Activated CD4-positive, alpha-beta T cell treated with anti-CD3 and anti-CD28 coated beads for 36 hours (primary cell): ENCODE measurements at places on chromosomes 1 and 21.
A peak's percentile ranks its signal among the peaks of the same experiment; 100 is the strongest.

- DNase-seq: no peak
These were observed 40.5 kb downstream of the TTC39A start for GRCh38 chr1:51289676-51290488.

- no peak for DNase-seq
These were observed at the start of gene OR2M7 for GRCh38 chr1:248324468-248324867. Gene OR2M7 (minus strand): TSS chr1:248324568. CDS start chr1:248324568, 0 bp downstream.

DNA sequence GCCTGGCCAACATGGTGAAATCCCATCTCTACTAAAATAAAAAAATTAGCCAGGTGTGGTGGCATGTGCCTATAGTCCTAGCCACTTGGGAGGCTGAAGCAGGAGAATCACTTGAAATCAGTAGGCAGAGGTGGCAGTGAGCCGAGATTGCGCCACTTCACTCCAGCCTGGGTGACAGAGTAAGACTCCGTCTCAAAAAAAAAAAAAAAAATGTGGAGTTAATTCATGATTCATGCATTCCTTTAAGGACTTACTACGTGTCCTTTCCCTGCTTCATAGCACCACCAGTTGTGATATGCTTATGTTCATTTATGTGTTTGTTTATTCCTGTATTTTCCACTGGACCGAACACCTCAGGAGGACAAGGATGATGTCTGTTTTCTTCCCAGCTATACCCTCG lies 12.7 kb upstream of the PRELP start:
- DNase-seq: no peak

DNA sequence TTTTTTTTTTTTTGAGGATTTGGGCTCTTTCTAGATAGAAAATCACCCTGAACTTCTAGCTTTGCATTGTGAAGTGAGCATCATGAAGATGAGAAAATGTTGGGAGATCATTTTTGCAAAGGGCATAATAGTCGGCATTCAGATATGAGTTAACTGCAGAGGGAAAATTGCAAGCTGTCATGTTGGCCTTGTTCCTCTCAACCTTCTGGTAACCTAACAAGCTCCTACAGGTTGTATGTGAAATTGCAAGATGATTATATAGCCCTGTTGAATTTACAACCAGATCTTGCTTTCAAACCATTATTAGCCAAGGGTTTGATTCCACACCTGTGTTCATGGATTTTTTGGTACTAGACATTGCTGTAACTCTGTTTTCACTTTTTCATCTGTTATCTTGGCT lies 2.2 kb downstream of the ELOA start:
- no peak for DNase-seq

- no peak for DNase-seq
These were observed 58.1 kb upstream of the IGSF5 start for GRCh38 chr21:39686646-39687468.

DNA sequence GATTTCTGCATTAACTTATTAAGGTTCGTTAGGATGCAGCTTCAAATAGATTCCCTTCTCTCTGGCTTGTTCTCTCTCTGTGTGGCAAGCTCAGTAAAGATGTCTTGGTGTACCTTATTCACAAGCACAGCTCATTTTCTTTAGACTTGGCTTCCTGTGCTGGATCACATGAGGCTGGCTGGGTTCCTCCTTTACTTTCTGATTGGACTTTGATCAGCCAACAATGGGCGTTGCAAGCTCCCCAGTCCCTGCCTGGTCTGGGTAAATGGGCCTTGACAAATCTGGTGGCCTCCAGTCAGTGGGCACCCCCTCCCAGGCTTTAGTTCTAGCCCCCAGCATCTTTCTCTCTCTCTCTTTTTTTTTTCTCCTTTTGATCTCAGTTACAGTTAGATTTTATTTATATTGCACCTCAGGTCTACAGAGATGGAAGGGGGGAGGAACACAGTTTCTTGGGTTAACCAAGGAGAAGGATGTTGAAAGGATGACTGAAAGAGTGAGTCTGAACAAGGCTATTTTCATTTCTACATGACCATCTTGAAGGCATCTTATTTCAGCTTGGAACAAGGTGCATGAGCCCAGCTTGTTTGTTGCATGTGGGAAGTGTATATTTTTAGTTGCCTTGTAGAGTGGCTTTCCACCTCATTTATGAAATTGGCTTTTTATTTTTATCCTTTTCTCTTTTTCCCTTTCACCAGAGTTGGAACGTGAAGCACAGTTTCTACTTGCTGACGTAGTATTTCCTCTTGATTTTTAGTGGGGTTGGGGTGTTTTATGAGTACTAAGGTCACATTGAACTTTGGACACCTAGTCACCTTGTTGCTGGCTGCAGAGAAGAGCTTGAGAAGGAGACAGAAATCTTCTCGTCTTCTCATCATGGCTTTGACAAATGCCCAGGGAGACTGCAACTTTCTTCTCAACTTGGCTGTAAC lies 77.1 kb downstream of the PBX1 start:
- DNase-seq: no peak

GRCh38 chr1:46793126-46793525 lies 5.7 kb upstream of the CYP4B1 start:
- no peak for DNase-seq

GRCh38 chr1:110281363-110282290 lies 57.5 kb upstream of the RBM15 start:
- DNase-seq: no peak

DNA sequence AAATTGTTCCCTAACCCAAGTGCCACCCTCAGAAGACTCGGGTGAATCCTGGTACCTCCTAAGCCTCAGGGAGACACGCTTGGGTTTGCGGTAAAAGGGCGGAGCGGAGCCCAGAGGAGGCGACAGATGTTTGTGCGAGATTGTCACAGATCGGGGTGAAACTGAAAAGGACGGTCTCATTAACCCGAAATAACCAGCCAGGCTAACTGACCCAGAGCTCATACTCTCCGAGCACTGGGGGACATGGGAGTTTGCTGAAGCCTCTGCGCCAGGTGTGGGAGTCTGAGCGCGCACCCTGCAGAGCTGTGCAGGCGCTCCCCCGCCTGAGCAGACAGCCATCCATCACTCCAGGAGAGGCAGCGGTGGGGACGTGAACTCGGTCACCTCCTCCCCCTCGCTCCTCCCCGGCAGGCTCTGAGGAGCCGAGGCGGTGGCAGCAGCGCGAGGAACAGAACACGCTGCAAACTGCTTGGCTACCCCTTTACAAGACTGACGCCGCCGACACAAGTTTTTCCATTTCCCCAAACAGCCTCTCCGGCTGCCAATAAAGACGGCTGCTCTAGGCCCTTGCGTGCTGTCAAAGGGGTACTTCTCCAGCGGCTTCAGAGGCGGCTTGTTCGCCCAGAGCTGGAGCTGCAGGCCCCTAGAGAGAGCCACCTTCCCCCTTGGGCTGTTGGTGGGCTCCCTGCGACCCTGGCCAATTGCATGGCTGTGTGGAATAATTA lies 43.5 kb downstream of the RRAGC start:
- DNase-seq: peak; percentile 56

DNA sequence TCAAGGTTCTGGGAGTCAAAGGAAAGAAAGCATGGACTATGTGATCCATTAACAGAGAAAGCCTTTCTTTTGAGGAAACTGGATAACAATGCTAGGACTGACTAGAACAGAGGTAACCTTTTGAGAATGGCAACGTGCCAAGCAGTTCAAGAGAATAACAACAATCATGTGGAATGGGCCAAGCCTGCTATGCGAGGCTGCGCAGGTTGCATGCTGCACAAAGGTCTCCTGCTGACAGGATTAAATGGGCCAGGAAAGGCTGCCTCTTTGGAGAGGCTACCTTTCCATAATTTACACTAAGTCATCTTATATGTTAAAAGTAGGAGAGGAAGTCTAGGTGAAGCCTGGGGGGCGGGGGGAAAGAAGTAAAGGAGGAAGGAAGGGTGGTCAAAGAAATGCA lies 5.8 kb downstream of the PCNX2 start:
- no peak for DNase-seq

DNA sequence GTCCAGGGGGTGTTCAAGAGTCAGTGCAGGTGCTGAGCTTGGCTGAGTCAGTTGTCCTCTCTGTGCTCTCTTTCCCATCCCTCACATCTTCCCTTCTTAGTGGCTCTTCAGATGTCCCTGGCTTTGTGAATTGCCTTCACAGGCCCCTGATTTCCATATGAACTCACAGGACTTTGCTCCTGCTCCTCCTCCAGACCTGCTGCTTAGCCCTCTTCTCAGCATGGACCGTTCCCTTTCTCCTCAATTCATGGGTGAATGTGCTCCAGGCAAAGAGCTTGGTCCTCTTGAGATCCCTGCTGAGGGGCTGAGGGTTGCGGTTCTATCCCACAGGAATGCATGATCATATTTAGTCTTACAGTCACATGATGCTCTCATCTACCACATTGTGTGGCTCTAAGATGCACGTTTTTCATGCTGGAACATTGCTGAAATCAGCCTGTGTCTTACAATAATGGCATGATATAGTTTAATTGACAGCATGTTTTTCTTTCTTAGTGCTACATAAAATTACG lies 30.5 kb downstream of the CACNA1E start:
- DNase-seq: no peak

- DNase-seq: peak; percentile 78
These were observed 165.9 kb downstream of the SDCCAG8 start for GRCh38 chr1:243421784-243422183.

- no peak for DNase-seq
These were observed 289.8 kb upstream of the PLXNA2 start for GRCh38 chr1:208533746-208534598.

DNA sequence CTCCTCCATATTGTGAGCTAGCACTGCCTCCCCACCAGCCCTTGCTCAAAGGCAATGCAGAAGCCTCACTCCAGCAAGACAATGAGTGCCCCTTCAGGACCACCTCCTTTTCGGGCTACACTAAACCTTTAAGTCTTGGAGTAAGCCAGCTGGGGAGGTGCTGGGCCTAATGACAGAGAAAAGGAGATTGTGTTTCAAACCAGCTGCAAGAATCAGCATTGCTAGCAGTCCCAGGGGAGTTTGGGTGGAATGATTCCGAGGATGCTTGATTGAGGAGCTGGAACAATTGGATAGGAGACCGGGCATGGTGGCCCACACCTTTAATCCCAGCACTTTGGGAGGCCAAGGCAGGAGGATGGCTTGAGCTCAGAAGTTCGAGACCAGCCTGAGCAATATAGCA lies 54.1 kb upstream of the GPR37L1 start:
- DNase-seq: no peak

DNA sequence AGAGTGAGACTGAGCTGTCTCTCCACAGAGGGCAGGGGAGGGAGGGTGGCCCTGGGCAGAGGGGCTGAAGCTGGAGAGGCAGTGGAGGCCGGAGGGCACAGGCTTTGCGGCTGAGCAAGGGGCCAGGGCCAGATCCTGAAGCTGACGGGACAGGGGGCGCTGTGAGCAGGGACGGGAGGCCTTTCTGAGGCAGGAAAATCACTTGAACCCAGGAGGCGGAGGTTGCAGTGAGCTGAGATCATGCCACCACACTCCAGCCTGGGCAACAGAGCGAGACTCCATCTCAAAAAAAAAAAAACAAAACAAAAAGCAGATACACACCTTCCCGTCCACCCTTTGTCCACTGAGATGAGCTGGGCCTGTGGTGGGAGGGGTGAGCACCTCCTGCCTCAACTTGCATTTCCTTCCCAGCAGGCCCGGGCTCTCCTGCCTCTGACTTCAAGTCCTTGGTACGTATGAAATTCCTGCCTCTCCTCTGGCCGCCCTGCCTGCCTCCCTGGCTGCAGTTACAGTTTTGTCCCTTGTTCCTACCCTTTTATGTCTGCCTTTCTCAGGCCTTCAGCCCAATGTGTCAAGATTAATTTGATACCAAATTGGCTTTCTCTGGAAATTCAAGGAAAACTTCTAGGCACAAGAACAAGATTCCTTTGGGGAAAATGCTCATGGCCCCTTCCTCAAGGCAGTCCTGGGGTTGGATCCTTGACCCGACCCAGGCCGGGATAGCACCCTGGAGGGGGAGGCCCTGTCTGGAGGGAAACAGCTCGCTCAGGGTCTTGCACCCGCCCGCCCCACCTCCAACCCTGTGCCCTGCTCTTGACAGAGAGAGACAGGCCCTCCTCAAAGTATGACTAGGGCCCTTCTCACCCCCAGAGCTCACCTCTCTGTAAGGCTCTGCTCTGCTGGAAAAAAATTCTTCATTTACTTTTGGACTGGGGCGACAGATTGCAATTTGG lies 11.2 kb upstream of the ADAMTSL4 start:
- no peak for DNase-seq

GRCh38 chr1:25898223-25899015 lies 7.8 kb downstream of the STMN1 start:
- no peak for DNase-seq

- DNase-seq: no peak
These were observed 216.0 kb downstream of the ZNF326 start for GRCh38 chr1:90210633-90211491.

DNA sequence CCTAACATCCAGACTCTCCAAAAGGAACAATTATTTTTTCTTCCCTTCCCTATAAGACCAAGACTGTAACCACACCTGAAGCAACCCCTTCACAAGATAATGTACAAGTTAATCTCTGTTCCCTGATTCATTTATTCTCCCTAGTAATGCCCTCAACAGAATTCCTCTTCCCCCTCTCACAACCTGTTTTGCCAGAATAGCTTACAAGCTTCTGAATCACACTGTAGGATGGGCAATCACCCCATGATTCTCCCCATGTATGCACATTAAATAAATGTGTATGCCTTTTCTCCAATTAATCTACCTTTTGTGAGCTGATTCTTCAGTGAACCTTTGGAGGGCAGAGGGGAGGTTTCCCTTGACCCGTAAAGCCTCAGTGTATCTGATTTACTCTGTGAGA lies 20.9 kb upstream of the RNF11 start:
- DNase-seq: no peak

GRCh38 chr1:115908565-115909274 lies 67.6 kb upstream of the SLC22A15 start:
- DNase-seq: no peak

GRCh38 chr1:229344139-229344538 lies 1.3 kb upstream of the CCSAP start:
- peak; percentile 43 for DNase-seq

DNA sequence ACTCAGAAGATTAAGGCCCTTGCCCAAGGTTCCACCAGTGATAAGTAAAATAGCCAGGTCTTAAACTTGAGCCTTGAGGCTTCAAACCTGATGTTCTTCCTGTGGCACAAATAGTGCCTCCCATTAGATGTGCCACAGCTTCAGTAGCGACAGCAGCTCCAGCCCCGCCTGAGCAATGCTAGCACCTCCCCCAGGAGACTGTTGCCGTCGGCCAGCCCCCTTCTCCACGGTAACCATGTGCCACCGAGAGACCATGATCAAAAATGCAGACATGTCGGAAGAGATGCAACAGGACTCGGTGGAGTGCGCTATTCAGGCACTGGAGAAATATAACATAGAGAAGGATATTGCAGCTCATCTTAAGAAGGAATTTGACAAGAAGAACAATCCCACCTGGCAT lies 32.2 kb downstream of the KLHDC7A start:
- DNase-seq: no peak

DNA sequence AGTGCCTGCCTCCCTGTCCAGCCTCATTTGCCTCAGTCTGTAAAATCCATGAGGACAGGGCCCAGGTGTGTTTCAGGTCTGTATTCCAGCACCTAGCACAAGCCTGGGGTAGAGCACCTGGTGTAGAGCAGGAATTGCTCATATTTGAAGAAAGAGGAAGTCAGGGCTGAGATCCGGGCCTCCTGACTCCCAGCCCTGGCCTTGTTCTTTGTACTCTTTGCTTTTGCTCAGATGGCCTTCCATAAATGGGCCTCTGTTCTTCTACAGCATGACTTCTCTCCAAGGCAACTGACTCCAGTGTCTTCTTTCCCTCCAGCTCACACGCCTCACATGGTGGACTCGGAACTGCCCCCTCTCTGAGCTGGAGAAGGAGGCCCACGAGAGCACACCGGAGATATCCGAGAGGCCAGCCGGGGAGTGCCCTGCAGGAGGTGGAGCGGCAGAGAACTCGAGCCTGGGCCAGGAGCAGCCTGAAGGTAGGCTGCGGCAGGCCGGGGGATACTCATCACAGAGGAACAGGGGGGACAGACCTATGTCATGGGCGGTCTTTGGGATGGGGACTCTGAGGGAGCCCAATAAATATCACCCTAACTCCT lies 19.7 kb downstream of the SLC5A9 start:
- no peak for DNase-seq
